Astrocyte of the spinal cord (primary cell): ENCODE measurements at places on chromosomes 3 and 15.

DNA sequence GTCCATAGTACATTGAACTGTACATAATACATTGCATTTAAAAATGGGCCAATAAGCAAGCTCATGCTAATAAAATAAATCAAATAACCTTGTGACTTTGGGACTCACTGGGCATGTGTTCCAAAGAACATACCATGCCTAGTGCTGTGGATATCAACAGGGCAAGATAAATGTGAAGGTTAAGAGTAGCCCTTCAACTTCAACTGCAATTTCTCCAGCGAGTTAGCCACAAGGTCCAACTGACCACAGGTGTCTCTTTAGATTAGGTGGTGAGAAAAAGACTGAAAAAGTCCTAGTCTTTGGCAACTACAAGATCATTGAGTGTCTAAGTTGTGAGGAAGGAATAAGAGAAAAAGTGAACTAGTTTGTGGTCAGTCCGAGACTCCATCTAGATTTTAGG lies 78.3 kb upstream of the ATP11B start:
- DNase-seq = no peak

GRCh38 chr3:183991403-183991802 lies 26.3 kb downstream of the ABCC5 start:
- no peak for DNase-seq

GRCh38 chr15:67838789-67839332 lies 984 bp downstream of the RNU6-1 start:
- DNase-seq = peak; percentile 25

DNA sequence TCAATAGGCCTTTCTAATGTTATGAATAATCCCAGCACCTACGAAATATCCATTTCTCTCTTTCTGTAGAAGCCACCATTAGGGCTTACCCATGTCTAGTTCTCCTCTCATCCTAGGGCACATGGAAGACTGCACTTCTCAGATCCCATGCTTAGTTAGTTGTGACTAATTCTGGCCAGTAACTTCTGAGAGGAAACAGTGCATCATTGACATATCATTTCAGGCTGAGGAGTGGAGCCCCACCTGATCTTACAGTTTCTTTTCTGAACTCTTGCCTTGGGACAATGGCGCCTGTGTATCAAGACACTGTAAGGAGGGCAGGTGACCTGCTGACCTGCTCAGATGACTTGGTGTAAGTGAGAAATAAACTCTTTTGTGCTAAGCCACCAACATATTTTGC lies 39.4 kb upstream of the TBL1XR1 start:
- DNase-seq = no peak

DNA sequence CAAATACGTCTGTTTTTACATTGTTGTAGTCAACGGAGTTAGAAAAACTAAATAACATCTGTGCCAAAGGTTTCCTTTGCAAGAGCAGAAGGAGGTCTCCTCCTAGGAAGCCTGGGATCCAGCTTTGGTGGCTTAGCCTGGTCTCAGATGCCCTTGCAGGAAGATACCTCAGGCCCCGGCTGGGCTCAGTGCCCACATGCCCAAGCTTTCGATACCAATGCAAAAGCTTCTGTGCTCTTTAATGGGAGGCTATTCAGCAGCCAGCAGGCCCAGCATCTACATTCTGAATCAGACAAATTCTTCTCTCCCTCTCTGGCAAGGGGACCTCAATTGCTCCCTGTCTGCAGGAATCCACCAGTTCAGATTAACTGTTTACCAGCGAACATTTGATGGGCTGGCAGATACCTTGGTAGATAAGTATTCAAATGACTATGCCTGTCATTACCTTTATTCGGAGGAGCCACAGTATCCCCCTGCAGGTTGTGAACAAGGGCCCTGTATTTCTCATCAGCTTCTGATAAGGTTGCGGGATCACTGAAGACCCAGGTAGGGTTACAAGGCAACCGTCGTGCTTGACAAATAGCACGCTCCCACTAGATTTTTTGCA lies 180.1 kb upstream of the KBTBD8 start:
- DNase-seq = no peak

DNA sequence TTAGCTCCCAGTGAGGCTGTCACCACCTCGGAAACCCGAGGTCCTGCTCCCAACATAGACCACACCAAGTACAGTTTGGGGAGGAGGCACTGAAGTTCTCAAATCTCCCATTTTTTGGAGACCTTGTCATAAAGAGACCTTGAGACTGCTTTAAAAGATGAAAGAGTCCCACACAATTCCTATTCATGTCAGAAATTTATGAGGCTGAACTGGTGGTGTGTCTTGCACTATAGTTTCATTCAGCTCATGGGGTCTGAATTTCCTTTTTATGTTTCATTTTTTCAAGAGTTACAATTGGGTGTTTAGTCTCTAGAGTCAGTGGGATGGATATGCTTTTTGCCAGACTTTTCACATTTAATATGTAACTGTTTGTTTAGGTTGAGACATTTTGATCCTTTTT lies 318.1 kb upstream of the LRRFIP2 start:
- DNase-seq = no peak

DNA sequence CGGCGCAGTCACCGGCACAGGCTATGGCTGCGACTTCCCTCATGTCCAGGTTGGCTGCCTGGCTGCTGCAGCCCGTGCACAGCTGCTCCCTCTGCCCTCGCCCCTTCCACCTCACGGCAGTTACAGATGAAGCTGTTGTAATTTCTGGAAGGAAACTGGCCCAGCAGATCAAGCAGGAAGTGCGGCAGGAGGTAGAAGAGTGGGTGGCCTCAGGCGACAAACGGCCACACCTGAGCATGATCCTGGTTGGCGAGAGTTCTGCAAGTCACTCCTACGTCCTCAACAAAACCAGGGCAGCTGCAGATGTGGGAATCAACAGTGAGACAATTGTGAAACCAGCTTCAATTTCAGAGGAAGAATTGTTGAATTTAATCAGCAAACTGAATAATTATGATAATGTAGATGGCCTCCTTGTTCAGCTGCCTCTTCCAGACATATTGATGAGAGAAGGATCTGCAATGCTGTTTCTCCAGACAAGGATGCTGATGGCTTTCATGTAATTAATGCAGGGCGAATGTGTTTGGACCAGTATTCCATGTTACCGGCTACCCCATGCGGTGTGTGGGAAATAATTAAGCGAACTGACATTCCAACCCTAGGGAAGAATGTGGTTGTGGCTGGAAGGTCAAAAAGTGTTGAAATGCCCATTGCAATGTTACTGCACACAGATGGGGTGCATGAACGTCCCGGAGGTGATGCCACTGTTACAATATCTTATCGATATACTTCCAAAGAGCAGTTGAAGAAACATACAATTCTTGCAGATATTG lies 13.2 kb upstream of the GNB4 start:
- DNase-seq = no peak

- DNase-seq = no peak
Observed at GRCh38 chr15:64906402-64906801, 5.3 kb upstream of the ANKDD1A start.

- DNase-seq = no peak
Observed at GRCh38 chr15:91199511-91199910, 99.5 kb downstream of the SV2B start.

DNA sequence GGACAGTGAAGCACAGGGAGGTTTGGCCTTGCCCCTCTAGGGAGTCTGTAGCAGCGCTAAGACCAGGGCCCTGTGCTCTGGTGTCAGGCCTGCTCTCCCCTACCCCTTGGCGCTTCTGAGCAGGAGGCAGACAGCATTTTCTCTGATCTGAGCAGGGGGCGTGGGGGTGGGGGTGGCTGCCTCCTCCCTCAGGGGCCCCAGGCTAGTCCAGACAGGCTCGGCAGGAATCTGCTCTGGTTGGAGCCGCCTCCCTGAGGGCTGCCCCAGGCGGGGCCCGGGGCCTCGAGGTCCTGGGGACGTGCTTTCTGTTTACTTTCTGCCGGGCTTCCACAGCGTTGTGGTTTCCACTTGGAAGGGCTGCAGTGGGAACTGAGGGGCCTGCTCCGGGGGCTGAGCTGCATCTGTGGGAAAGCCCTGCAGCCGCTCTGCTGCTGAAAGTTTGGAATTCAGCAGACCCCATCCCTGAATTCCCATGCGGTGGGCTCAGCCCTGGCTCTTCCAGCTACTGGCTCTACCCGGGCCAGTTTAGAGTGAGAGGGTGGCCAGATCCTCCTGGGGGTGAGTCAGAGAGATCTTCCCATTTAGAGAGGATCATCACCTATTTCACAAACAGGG lies 105.4 kb downstream of the LINGO1 start:
- DNase-seq = peak; percentile 71

DNA sequence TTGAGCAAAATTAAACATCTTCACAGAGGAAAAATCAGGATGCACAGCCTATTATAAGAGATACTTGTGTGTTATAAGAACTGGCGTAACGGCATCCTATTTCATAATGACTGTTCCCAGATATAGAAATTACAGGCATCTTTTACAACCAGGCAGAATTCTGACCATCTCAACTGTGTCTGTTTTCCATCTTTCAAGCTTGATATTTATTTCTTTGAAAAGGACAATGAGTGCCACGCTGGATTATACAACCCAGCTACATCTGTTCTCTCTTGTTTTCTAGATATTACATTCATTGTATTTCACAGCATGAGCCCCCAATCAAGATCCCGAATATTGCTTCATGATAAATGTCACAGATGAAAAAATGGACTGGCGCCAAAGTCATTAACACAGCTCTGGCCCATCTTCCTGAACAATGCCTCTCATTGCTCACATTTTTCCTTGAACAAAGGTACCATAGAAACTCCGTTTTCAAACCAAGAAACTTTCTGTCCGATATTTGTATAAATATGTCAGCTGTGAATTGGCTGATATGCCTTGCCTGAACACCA lies 420.6 kb downstream of the TBL1XR1 start:
- DNase-seq = no peak

- no peak for DNase-seq
Observed at GRCh38 chr15:47477341-47477740, 240.0 kb upstream of the SEMA6D start.

DNA sequence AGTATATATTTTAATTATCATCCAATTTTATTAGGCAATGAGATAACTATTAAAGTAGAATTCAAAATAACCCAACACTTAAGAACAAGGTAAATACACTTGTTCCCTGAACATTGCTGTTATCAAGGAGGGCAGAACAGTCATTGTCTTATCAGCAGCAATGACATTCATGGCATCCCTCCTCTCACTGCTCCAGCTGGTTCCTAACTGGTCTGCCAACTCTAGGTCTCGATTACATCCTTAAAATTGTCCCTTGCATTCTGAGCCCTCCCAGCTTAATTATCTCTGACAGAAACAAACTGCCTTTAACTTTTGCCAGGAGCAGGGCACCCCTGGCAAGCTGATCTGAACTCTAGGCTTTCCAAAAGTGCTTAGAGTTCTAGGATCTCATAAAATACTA lies 14.0 kb upstream of the DYNC1LI1 start:
- no peak for DNase-seq

DNA sequence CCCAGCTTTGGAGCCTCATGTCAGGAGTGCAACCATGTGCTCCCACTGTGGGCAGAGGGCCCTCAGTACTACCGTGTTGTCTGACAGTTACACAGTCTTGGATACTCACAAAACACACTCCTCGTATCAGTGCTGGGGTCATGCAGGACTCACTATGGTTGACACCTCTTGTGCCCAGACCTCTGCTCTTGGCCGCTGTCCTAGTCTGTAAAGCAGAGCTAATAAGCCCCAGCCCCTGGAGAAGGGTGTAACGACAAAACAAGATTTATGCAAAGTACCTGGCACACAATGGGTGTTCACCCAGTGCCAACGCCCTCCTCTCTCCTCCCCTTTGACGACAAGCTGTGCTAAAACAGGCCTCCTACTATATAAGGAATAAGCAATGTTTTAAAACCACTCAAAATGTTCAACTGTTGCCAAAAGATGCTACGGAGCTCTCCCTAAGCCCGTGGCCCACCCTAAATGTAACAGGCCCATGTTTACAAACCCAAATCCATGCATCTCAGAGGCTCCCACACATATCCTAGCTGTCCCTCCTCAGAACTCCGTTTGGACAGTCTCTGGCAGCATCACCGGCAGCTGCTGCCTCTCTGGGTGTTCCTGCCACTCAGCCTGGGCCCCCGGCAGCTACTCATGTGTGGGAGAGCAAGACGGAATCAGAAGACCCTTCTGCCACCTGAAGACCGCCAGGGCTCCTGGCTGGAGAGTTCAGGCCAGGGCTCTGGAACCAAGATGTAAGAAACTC lies 65.8 kb downstream of the MRPL46 start:
- no peak for DNase-seq

- DNase-seq = no peak
Observed at GRCh38 chr3:65551945-65552344, 486.8 kb downstream of the MAGI1 start.

DNA sequence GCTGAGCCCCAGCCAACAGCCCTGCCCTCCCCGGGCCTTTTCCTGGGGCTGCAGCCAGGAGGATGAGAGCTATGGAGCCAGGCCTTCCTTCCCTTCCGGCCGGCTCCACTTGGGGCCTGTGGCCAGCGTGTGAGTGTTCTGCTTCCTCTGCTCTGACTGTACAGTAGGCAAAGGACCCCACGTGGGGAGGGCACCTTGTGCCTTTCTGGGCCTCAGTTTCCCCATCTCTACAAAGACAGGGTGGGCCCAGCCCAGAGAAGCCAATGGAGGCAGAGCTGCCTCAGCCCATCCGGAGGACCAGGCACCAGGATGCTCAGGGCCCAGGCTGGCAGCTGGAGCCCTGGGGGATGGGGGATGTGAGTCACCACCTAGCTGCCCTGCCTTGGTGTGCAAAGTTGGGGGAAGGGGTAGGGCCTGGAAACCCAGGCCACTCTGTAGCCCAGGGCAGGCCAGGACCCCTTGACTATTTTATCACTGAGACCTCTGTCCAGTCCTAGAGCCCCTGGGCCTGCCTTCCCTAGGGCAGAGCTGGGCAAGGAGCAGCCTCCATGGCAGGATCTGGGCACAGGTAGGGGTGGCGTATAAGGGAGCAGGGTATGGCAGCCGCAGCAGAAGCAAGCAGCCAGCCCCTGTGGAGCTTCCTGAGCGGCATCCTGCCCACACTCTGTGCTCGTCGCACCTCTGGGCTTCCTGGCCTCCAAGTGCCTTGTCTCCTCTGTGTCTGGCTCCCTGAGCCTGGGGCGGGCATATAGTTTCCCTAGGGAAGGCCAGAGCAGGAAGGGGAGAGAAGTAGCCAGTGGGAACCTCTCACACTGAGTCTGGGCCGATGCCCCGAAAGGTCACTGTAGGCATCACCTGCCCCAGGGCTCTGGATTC lies 1.8 kb downstream of the PSTPIP1 start:
- DNase-seq = no peak

DNA sequence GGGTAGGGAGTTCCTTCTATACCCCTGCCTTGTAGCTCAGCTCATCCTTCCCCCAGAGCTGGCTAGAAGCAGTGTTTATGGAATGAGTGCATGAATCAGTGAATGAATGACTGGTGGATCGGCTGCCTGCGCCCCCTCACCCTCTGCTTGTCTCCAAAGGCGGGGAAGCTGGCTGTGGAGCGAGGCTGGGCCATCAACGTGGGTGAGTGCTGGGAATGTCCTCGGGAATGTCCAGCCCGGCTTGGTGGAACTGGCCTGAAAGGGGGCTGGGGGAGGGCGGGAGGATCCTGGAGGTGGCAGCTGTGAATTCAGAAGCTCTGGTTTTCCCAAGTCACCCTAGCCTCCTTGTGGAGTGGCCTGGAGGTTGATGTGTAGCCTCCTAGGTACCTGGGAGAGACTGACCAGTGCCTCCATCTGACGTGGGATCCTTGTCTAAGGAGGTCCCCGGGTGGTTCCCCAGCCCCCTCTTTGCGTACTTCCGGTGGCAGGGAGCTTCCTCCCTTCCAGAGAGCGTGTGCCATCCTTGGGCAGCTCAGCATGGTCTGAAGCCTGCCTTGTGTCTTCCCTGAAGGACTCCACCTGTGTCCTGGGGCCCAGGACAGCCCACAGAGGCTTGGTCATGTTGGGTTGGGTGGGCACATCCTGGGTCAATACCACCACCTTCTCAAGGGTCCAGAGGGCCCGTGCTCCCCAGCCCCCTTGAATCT lies 18.4 kb downstream of the HDAC11 start:
- no peak for DNase-seq
